Inflammatory macrophage (primary cell): ENCODE measurements at places on chromosomes 7 and 10.

- peak; percentile 83 for DNase-seq
These were observed 25.0 kb downstream of the ZNF487 start for GRCh38 chr10:43461950-43462349.

DNA sequence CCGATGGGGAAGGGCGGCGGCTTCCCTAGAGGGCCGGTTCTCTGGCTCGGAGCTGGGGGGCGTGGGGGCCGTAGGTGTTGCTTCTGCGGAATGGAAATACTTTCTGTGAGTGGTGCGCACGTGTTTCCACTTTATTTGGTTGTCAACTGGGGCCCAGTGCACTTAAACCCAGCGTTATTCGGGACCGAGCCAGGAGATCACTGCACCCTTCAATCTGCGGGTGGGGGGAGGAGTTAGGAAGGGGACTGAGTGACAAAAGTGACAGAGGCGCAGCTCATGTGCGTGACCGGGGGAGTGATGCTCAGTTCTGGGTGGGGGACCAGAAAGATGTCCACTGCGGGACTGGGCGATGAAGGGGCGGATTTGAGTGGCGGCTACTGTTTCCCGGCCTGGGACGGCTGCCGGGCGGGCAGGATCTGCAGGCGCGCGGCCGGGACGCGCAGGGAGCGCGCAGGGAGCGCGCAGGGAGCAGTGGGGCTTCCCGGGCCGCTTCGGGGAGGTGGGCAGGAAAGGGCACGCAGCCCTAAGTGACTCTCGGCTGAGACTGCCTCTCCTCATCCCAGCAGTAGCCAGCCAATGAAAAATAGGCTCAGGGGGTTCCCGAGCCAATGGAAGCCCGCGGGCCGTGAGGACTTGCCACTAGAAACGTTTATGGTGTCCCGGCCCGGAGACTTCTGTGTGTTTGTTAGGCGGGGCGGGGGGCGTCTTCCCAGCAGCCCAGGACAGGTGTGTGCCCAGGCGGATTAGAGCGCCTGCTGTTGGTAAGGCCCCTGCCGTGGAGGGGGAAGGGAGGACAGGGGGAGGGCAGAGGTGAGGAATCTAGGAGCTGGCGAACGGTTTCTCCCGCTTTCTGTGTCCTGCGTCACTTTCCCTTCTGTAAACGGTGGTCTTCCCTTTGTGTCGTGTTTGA lies 54.3 kb upstream of the KDM7A start:
- no peak for DNase-seq

GRCh38 chr10:124325633-124325914 lies 93.1 kb downstream of the OAT start:
- peak; percentile 21 for DNase-seq

- DNase-seq: no peak
These were observed 89.4 kb downstream of the SH3PXD2A start for GRCh38 chr10:103765981-103766380.

DNA sequence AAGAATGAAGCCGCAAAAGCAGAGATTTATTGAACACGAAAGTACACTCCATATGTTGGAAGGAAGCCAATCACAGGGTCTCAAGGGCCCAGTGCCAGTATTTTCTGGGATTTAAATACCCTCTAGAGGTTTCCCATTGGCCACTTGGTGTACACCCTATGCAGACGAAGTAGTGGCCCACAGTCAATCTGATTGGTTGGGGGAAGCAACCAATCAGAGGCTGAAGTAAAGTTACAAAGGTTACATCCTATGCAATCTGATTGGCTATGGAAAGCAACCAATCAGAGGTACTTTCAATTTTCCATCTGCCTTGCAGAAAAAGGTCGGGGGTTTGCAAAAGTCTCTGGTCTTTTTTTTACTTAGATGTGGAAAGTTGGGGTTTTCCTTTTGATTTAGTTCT lies 481.3 kb upstream of the NRP1 start:
- no peak for DNase-seq

GRCh38 chr7:150356265-150356897 lies 12.2 kb upstream of the REPIN1 start:
- DNase-seq: peak; percentile 24

- no peak for DNase-seq
These were observed 12.1 kb downstream of the ENTPD7 start for GRCh38 chr10:99671386-99671785.

DNA sequence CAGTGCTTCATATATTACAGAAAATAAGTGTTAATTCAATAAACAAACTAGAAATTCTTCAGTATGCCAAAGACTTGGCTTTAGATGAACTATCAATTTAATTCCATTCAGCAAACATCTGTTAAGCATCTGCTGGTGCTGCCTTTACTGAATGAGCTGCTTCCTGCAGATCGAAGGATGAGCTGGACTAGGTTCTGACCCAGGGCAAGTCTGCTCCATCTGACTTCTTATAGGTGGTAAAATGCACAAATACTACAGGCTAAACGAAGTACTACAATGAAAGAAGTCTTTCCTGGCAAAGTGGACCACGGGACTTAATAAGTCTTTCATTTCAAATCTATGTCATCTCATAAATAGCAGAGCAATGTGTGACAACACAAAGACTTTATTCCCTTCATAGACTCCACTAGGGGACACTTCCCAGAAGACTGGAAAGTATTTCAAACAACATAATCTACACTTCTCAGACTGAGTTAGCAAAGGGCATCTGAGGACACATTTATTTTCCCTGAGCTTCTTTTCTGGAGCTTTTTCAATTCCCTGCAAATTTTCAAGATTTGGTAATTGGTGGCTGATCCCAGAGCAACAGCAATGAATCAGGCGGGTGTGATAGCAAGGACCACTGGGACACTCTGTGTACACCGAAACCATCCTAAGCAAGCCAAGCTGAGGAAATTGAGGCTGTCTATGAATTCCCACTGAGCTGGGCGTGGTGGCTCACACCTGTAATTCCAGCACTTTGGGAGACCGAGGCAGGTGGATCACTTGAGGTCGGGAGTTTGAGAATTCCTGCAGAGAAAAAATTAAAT lies 108.9 kb upstream of the FRMD4A start:
- DNase-seq: no peak

DNA sequence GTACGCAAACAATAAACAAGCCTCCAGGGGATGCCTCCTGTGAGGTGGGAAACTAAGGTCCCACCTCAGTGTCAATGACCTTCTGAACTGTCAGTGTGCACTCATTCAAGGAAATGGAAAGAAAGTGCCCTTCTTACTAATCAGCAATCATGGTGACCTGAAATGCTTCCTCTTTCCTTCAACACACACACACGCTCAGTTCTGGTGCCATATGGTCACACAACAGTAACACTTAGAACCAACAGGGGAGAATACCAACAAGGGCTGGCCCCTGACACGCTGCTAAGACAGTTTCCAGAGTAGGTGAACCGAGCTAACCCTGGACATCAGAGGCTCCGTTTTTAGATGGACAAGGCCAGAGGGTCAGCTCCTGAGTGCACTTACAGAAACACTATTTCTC lies 42.1 kb upstream of the EFCAB10 start:
- no peak for DNase-seq

DNA sequence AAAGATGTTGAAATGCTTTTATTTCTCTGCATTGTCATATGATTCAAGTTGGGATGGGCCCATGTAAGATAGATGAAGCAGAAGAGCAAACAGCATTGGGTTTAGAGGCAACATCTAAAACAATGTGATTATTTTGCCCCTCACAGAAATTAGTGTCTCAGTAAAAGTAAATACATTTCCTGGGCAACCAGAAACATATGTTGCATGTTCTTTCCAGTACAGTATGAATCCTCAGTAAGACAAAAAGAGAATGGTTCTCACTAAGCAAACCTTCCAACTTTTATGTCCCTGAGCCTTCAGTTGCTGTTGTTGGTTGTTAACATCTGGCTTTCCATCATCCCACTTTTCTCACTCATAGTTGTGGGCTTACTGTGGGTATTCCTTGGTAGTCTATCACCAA lies 222.5 kb upstream of the PRPS1L1 start:
- DNase-seq: no peak

- DNase-seq: no peak
These were observed at the start of gene EVX1 for GRCh38 chr7:27242555-27243339. TSS of gene EVX1 (plus strand) at chr7:27242802. CDS start at chr7:27243031, 229 bp downstream.

- no peak for DNase-seq
These were observed 21.0 kb downstream of the OPTN start for GRCh38 chr10:13120786-13121499.

GRCh38 chr7:122864016-122864415 lies 22.2 kb downstream of the CADPS2 start:
- DNase-seq: no peak
